ENCODE measurements at places on chromosomes 5 and 9.

DNA sequence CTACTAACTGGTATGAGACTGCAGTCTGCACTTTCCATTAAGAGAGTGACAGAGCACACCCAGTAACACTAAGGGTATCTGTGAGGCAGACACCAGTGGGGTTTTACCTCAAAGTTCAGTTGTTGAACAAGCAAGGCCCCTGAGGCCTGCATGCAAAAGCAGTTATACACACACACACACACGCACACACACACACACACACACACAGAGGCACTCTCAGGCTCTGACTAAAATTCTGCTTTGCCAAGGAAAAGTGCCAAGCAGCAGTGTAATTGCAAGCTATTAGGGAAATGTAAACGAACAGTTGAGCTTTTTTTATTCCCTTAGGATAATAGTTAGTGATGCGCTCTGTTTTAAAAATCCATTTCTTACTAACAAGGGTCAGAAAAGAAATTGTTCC is 377.1 kb downstream of the SPOCK1 start:
- DNase-seq: no peak

- no peak for DNase-seq
These were observed 137.9 kb downstream of the TMEM38B start for GRCh38 chr9:105832096-105832710.

DNA sequence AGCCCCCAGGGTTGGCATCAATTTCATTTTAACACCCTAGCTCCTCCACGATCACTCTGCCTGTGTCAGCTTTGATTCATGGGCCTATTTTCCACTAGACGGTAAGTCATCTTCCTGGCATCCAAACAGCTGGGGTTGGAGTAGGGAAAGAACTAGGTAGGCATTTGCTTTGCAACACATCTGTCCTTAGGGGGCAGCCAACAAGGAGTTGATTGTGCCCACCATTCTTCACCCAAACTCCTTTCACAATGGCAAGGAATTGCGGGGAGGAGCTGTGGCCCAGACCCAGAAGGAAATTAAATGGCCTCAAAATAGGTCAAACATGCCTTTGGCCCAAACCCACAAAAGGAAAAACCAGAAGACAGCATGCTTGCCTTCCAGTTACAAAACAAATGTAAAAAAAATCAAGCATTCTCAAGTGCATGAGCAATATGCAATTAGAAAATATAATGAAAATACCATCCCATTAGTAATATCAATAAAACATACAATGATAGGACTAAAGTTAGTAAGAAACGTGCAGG is 71.8 kb downstream of the NRG2 start:
- DNase-seq: no peak

DNA sequence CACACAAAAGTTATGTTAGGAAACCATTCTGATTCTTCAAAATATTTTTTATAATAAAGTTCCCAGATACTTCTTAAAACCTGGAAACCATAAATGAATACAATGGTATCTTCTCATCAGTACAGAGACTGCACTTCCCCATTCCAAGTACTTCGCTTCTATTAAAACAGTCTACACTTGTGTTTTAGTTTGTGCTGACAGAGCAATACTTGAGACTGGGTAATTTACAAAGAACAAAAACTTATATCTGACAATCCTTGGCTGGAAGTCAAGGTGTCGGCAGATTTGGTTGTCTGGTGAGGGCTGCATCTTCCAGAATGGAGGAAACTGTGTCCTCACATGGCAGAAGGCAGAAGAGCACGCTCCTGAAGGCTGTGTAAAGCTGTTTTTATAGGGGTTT is 70.1 kb downstream of the RFX3 start:
- no peak for DNase-seq

- no peak for DNase-seq
These were observed 5.5 kb upstream of the STOML2 start for GRCh38 chr9:35108461-35108860.

GRCh38 chr5:15009420-15009819 is 137.8 kb upstream of the ANKH start:
- DNase-seq: no peak

GRCh38 chr9:8679371-8679822 is 879.8 kb upstream of the DMAC1 start:
- no peak for DNase-seq

DNA sequence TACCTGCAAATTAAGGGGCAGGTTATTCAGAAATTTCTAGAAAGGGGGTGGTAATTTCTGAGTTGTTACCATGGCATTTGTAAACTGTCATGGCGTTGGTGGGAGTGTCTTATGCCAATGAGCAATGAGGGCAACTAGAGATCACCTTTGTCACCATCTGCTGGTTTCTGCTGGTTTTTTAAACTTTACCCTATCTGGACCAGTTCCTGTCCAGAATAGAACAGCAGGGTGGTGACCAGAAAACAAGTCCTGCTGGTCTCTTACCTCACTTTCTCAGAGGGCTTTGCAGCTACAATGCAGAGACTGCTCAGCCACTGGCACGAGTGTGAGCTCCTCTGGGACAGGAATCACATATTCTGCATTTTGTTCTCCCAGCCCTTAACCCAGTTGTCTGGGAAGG is 51.4 kb downstream of the FAM114A2 start:
- no peak for DNase-seq

GRCh38 chr5:75729321-75729720 is 12.1 kb upstream of the POC5 start:
- DNase-seq: no peak

- DNase-seq: no peak
These were observed 12.8 kb upstream of the TSSK1B start for GRCh38 chr5:113447498-113448050.

- no peak for DNase-seq
These were observed 1496.1 kb upstream of the C9orf72 start for GRCh38 chr9:29069376-29069775.

GRCh38 chr5:140402258-140403074 is 833 bp downstream of the ANKHD1 start:
- DNase-seq: peak; percentile 27

DNA sequence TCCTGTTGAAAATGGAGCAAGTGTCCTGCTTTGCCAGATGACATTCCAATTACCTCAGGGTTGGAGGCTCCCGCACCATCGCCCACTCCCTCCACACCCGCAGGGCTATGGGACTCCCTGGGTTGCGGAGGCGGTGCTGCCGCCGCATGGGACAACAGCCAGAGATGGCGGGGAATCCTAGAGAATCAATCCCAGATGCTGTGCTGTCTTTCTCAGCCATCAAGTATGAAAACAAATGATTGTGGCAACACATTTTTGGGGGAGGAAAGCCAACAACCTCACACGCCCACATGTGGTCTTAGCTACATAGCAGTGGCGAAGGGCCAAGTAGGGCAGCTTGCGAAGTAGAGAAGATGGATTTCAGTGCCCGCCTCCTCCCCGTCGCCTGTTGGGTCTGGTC is 46.7 kb downstream of the IL31RA start:
- peak; percentile 57 for DNase-seq

DNA sequence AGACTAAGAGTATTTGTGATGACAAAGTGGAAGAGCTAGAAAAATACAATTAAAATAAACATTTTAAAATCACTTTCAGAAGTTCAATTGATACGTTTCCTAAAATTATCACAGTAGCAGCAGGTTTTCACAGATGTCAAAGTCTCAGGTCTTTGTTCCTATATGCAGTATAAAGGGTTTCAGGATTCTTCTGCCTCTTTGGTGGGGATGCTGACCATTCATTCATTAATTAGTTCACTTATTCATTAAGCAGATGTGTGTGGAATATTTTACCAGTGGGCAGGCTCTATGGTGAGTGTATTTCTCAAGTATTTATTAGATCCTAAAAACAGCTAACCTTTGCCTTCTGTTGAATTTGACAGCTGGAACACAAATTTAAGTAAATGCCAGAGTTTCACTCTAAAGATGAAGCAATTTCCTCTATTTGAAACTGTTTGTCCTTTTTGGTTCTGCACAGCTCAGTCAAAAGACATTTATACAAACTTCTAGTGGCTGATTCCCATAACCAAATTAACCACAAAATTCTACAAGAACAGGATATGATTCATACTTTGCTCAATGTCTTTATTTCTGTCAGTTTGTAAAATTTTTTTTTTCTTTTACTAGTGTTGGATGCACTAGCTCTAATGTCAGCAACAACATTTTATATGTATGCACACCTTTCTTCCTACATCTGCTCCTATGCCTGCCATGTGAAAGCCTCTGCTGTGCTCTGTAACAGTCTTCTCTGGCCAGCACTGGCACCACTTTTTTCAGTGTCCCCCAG is 75.9 kb upstream of the PRR16 start:
- DNase-seq: peak; percentile 61

DNA sequence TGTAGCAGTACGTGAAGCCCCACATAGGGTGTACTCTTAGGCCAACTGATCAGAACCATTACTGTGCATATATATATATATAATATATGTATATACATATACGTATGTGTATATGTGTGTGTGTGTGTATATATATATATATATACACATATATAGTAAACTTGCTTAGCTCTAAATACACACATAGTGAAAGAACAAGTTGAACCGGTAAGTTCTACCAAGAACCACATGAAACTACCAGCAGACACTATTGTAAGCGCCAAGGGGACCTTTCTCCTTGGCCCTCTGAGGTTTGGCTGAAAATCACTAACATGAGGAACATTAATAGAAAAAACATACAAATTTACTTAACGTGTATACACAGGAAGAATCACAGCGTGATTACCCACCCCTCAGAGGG is 1.8 kb upstream of the TARS1 start:
- no peak for DNase-seq

- DNase-seq: no peak
These were observed 20.6 kb upstream of the CAST start for GRCh38 chr5:96641368-96642280.

DNA sequence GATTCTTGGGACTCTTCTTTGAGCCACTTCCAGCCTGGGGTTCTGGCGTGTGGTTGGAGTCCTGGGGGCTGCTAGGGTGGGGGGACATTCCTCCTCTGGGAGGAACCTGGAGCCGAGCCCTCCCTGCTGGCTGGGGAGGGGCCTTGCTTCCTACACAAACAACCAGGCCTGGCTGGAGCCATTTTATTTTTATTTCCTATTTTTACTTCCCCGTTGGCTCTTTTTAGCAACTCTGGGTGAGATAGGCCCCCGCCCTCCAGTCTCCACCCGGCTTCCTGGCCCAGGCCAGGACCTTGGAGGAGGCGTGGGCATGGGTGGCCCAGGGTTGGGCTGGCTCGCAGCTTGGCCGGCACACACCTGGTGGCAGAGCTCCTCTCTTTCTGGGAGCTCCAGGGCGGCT is 15.1 kb downstream of the RXRA start:
- DNase-seq: no peak

DNA sequence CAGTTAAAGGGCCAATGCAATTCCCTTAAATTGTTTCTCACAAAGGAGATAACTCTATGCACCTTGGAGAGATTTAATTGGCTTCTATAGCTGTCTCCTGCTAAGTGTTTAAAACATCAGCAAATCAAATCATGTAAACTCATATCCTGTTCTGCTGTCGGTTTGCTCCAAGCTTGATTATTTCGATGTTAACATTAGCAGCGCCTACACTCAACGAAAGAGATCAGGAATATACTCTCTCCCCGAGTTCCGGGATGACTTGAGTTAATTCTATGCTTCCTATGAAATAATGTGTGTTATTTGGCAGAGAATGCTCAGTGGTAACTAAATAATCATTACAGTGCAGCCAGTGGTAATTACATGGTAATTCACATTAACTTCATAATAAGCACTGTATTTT is 338.6 kb downstream of the EBF1 start:
- no peak for DNase-seq

GRCh38 chr5:96180684-96181435 is 219.2 kb upstream of the ELL2 start:
- DNase-seq: no peak

GRCh38 chr5:143019614-143020515 is 249.7 kb downstream of the ARHGAP26 start:
- no peak for DNase-seq

- DNase-seq: no peak
These were observed 95.7 kb upstream of the BASP1 start for GRCh38 chr5:17121776-17122175.

GRCh38 chr5:137570070-137570469 is 70.9 kb upstream of the SPOCK1 start:
- no peak for DNase-seq

- no peak for DNase-seq
These were observed 196.8 kb downstream of the ANXA1 start for GRCh38 chr9:73348471-73348870.

DNA sequence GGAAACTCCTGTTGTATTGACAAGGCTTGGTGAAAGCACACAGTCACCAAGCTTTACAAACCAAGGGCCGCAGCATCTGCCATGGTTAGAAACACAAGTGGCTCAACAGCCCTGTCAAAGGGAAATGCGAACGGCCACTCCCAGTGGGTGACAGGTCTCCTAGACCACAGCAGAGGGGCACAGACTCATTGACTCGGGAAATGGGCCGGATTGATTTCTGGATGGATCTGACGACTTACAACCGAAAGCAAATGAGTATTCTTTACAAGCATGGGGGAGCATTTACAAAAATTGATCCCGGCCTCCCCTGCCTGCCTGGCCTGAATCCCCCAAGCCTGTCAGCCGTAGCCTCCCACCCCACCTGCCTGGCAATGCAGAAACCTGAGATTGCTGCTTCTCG is 48.2 kb downstream of the ADAMTS2 start:
- no peak for DNase-seq

DNA sequence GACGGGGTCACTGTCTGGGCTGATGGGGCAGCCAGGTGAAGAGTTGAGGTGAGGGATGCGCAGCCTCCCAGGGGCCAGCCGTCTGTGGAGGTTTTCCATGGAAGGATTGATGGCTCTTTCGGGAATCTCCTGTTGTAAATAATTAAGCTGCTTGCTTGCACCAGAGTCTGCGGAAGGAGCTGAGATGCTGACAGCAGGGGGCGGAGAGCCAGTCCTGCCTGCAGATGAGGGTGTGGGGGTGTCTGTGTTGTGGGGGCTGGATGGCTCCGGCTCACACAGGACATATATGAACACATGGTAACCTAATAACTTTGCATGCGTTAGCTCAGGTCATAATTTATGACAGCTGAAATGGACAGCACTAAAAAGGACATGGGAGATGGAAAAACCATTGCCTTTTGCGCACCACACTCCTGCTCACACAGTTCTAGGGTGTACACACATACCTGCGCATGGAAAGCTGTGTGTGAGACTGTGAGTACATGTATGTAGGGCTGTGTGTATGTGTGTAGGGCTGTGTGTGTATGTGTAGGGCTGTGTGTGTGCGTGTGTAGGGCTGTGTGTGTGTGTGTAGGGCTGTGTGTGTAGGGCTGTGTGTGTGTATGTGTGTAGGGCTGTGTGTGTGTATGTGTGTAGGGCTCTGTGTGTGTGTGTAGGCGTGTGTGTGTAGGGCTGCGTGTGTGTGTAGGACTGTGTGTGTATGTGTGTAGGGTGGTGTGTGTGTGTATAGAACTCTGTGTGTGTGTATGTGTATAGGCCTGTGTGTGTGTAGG is 36.8 kb upstream of the SEMA4D start:
- DNase-seq: no peak

- no peak for DNase-seq
These were observed 20.5 kb downstream of the SLC1A1 start for GRCh38 chr9:4510546-4511322.

DNA sequence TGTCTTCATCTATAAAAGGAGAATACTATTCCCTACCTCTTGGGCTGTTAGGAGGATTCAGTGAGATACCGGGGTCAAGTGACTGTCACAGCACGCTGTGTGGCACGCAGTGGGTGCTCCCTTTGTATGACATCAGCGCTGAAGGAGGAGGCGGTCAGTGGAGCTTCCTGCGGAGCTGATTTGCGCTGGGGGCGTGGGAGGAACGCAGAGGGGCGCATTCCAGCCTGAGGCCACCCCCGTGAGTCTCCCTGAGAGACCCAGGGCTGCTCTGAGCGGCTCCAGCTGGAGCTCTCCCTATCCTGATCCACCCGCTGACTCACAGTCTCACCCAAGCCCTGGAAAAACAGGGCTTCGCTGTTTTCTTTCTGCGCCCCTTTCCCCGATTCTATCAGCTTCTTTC is 24.3 kb upstream of the NEURL1B start:
- DNase-seq: no peak

- DNase-seq: no peak
These were observed 4.8 kb downstream of the HBEGF start for GRCh38 chr5:140341591-140341990.

Data from T-helper 2 cell (primary cell).